Activated T-cell treated with anti-CD3 and anti-CD28 coated beads for 1 hour (primary cell): ENCODE measurements at places on chromosomes 5 and 9.

- no peak for DNase-seq
Measured at GRCh38 chr5:12147513-12147912, 243.3 kb upstream of the CTNND2 start.

GRCh38 chr9:91847581-91848091 lies 102.4 kb downstream of the ROR2 start:
- DNase-seq = no peak

DNA sequence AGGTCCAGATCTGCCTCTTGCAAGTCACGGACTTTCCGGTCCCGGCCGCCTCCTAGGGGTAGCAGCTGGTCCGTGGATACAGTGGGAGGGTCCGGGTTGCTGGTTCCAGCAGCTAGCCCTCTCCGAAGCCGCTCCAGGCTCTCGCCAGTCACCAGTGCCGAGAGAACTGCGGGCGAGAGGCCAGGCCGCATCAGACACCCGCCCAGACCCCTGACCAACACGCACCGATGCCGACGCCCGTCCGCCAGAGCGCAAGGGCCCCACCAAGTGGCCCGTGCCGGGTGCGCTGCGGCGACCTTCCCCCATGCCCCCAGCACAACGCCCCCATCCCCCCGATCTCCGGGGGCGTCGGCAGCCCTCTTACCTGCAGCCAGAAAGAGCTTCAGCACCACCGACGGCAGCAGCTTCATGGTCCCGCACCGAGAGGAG lies 470 bp downstream of the HBEGF start:
- no peak for DNase-seq

DNA sequence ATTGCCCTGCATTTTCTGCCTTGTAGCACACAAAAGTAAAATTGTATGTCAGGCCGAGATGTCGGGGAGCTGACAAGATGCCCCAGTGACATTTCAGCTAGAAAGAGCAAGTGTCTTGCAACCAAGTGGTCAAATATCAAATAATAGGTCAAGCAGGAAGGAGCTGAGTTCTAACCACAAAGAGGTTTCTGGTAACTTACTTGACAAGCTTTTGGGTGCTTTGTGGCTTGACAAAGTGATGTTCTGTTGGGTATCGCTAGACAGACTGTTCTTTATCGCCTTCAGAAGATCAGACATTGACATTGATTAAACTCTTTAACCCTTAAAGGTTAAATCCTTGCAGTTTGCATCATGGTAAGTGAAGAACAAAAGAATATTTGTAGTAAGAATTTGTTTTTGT lies 419.9 kb downstream of the CCDC171 start:
- no peak for DNase-seq

DNA sequence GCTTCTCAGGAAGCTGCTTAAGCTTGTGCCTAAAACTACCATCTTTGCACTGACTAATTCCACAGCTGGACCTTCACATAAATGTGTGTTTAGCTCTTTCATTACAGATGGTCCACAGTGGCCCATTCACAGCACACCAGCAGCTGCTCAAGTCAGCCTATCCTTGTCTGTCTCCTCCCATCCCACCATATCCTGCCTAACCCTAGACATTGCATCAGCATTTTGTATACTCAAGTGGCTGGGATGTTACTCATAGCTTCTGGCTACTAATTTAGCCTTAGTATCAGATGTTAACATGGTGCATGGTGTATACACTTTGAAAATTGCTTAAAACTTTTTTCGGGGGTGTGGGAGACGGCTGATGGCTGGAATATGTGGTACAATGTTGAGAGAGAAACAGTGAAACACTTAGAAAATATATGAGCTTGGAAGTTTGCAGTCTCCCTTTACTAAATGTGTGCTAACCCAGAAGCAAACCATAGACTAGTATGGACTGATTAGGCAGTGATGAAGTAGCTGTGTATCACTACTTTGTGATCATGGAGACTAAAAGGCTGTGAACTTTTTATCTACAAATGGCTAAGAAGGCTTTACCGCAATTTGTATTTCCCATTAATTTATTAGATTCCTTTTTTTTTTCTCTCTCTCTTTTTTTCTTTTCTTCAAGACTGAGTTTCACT lies 83.1 kb downstream of the JMY start:
- no peak for DNase-seq

- no peak for DNase-seq
Measured at GRCh38 chr5:149157330-149157729, 16.0 kb downstream of the ABLIM3 start.

- DNase-seq = no peak
Measured at GRCh38 chr9:2761424-2761823, 44.1 kb downstream of the KCNV2 start.

GRCh38 chr5:11251247-11251646 lies 490.2 kb upstream of the DAP start:
- no peak for DNase-seq

GRCh38 chr5:652023-652515 lies 39.9 kb downstream of the CEP72 start:
- DNase-seq = no peak

DNA sequence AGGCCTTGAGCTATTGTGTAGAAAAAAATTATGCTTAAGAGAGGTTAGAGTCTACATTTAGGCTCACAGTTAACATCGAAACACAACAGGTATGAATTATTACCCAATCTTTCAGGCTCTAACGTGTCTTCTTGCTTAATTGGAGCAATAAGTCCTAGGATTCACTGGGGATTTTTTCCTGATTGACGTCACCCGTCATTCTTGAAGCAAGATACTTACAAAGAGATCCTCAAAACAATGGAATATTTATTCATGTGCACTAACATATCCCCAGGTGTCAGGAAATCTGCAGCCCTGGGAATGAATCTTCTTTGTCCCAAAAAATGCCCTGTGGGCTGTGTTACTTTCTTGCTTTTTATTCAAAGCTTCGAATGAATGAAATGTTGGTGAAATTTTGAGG lies 413.5 kb downstream of the NFIB start:
- DNase-seq = no peak

- no peak for DNase-seq
Measured at GRCh38 chr9:121598965-121599871, 52.2 kb upstream of the DAB2IP start.

GRCh38 chr5:159552751-159553150 lies 222.5 kb upstream of the IL12B start:
- no peak for DNase-seq

GRCh38 chr9:3955305-3955687 lies 344.6 kb downstream of the GLIS3 start:
- no peak for DNase-seq

DNA sequence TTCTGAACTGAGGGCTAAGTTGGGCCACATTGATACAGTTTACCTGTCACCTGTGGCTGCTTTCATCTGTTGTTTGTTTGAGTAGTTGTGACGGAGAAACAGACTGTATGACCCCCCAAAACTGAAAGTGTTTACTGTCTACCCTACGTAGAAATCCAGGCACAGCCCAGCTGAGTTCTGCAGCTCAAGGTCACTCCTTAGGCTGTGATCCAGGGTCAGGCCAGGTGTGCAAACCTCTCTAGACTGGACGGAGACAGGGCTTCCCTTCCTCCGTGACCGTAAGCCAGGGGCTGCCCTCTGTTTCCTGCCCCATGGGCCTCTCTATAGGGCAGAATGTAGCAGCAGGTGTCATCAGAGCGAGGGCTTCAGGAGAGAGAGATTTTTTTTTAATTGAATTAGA lies 207.9 kb upstream of the OTULINL start:
- no peak for DNase-seq

DNA sequence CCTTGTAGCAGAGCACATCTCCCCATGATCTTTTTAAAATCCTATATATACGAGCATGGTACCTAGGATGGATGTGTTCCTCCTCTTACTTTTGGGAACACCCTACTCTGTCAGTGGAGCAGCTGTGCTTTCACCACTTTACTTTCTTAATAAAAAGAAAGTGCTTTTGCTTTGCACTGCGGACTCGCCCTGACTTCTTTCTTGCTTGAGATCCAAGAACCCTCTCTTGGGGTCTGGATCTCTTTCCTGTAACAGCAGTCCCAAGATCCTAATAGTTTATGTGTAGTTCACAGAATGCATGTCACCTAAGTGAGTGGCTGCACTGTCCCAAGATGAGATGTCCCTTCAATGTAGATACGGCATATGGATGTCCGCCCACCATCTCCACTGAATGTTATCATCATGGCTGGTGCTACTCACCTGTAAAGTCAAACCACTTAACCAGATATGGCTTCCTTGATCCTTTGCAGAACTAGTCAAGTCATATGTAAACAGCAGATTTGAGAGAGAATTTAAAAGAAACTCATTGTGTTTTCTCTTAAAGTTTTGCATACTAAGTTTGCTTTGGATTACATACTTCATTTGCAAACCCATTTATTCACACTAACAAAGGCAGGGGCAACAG lies 1.9 kb downstream of the FGF1 start:
- DNase-seq = no peak

DNA sequence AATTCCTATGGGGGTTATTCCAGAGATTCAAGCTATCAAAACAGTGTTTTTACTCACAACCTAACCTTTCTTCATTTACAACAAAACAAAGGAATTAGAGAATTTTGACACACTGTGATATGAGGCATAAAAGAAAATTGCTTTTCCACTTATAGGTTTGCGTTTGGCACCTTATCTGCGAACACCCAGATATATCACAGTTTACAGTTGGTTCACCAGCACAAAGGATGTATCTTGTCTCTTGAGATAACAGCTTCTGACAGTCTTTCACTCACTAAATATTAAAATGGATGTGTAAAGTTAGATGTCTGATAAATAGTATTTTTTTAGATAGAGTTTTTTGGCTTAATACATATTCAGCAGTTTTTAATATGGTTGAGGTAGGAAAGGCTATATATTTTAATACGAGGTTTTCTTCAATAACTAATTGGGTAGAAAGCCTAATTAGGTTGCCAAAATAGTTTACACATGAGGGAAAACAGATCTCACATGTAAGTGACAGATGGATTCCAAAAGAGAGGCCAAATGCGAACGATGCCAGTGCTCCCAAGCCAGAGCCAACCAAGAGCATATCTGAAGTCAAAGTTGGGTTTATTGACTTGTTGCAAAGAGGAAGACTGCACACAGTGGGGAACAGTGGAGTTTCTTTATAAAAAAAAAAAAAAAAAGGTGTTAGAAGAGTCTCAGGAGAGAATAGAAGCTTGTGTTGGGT lies 1495.2 kb downstream of the MAT2B start:
- DNase-seq = no peak

- DNase-seq = no peak
Measured at GRCh38 chr9:35303567-35303966, 141.8 kb downstream of the UNC13B start.

DNA sequence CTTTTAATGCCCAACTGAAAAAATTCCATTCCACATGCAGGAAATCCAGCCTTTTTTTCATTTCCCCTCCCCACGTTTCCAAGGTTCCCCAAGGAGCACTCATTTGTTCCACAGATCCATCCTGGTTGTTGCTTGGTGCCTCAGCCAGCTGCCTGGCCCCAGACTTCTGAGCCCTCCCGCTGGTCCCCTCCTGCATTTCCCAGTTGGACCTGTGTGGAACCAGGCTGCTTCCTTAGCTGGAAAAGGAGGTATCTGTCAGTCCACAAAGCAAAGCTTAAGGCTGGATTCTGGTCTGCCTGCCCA lies 44.8 kb downstream of the ANGPTL2 start:
- no peak for DNase-seq

DNA sequence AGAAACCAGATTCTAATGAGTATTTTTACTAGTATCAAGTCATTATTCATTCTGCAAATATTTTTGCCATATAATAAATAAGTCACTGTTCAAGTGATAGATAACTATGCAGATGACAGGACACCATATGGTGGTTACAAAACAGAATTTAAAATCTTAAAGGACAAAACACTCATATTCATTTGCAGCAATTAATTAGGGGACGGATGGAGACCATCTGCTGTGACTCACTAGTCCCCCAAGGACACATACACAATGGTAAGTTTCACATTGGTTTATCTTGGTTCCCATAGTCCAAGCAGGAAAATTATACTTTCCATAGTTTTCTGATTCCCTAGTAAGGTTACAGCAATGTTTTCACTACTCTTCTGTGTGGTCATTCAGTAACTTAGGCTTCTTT lies 28.4 kb upstream of the SPATA31C2 start:
- DNase-seq = no peak

- no peak for DNase-seq
Measured at GRCh38 chr5:154849791-154850201, 607 bp downstream of the FAXDC2 start.

DNA sequence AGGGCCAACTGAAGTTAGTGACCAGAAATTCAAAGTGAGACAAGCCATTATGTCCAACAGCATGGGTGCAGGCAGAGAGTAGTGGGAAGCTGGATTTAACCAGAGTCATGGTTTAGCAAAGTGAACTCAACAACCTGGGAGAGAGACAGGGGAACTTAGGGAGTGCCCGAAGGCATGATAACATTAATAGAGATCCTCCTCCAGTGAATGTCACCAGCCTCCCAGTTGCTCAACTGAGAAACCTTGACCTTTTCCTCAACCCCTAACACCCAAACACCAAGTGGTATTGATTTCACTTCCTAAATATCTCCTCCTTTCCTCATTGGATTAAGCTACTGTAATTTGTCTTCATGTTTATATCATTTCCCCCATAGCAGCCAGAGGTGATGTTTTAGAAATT lies 42.6 kb downstream of the HMGCS1 start:
- DNase-seq = no peak

- DNase-seq = no peak
Measured at GRCh38 chr5:153630546-153630945, 140.1 kb downstream of the GRIA1 start.
